Regular cardiac myocyte (primary cell): ENCODE measurements at places on chromosomes 3 and 15. TPM values are rescaled to one million over a fixed set of nuclear protein-coding genes. Genes with fewer than 3 reads are reported as not detected.

CASR gene
- under 0.01 TPM in 1 of 2 replicates, not detected in the other for total RNA-seq

CDC25A gene
- total RNA-seq = 2.5 and 25.7 TPM in 2 replicates

CTXND1 gene
- total RNA-seq = not detected in 2 replicates

TRIM42 gene
- total RNA-seq = not detected in 2 replicates

TMEM207 gene
- total RNA-seq = not detected in 2 replicates

CNTN3 gene
- 0.96 and 11.3 TPM in 2 replicates for total RNA-seq

RLBP1 gene
- total RNA-seq = not detected in 2 replicates

CFAP92 gene
- total RNA-seq = under 0.01 TPM in 1 of 2 replicates, not detected in the other

ACOX2 gene
- total RNA-seq = 10.2 and 13.5 TPM in 2 replicates

WDR73 gene
- total RNA-seq = 22.0 and 26.8 TPM in 2 replicates
